Osteocyte (in vitro differentiated cells): ENCODE measurements at places on chromosomes 7 and 10. TPM values are rescaled to one million over a fixed set of nuclear protein-coding genes. Genes with fewer than 3 reads are reported as not detected.

- DNase-seq = no peak
Observed at GRCh38 chr10:5619362-5620211, 46.8 kb downstream of the ASB13 start.

DNA sequence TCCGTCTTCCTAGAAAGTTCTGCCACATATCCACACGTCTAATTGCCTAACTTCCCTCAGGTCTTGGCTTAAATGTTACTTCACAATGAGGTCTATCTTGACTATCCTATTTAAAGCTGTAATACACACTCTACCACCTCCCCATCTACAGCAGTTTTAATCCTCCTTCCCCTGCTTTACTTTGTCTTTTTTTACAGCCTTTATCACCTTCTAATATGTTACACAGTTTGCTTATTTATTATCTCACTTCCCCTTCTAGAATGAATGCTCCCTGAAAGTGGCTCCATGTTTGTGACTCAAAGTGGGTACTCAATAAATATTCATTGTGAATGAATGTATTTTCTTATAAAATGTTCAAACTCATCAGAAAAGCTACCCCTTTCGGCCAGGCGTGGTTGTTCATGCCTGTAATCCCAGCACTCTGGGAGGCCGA is 13.6 kb upstream of the MICU1 start:
- DNase-seq = no peak

- DNase-seq = no peak
Observed at GRCh38 chr10:117477211-117477947, 65.2 kb upstream of the EMX2 start.

- no peak for DNase-seq
Observed at GRCh38 chr7:50827281-50827680, 44.6 kb upstream of the GRB10 start.

DNA sequence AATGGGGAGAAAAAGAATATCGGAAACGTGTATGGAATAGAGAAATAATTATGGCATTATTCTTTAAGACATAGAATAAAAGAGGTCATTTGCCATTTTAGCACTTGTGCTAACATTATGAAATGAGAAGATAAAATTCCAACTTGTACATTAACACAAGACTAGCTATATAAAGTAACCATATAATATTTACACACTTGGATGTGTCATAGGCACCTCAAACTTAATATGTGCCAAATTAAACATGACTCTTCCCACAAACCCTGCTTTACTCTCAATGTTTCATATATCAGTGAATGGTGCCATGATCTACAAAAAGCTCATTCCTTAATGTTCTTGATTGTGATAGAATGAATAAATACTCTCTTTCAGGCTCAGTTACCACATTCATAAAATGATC is 4.1 kb upstream of the MINDY3 start:
- no peak for DNase-seq

GRCh38 chr7:55063633-55064032 is 44.8 kb downstream of the EGFR start:
- no peak for DNase-seq

DNA sequence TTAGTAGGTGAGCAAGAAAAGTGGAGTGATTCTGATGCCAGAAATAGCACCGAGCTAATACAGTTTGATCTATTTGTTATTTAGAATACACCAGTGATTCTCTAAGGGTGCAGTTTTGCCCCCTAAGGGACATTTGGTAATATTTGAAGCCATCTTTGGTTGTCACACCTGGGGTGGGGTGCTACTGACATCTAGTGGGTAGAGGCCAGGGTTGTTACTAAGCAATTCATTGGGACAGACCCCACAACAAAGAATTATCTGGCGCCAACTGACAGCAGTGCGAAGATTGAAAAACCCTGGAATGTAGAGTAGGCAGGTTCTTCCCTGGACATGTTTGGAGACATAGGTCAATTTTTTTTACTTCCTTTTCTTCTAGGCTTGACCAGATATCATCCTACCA is 14.6 kb downstream of the PALS2 start:
- no peak for DNase-seq

DNA sequence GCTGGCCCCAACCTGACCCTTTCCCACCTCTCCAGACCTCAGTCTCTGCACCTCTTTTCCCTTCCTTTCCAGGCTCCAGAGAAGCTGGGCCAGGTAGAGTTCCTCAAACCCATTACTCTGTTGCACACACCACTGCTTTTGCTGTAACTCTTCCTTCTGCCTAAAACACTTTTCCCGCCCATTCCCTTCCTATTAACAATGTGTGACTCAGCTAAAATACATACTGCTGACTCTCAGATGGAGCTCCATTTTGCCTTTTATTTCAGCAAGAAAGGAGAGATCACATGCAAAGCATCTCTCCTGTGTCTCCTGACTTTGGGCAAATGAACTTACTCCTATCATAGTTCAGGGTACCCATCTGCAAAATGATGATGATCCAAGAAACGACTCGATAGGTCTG is 201.0 kb downstream of the CALN1 start:
- DNase-seq = no peak

DNA sequence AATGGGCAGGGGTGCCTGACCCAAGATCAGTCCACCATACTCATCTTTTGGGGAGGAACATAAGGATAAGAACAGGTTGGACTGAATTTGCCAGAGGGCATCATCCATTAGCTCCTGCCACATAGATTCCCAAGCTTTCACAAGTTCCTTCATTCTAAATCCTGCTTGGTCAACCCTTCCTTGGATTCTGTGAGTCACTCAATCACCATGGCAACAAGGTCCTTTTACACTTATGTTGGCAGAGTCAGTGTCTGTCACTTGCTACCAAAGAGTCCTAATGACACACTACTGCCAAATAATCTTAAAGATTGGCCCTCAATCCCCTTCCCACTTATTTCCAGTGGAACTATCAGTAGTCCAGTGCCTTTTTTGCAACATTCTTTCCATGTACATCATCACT is 5.0 kb upstream of the LGI1 start:
- no peak for DNase-seq

- DNase-seq = no peak
Observed at GRCh38 chr10:17379151-17379690, 75.2 kb downstream of the ST8SIA6 start.

DNA sequence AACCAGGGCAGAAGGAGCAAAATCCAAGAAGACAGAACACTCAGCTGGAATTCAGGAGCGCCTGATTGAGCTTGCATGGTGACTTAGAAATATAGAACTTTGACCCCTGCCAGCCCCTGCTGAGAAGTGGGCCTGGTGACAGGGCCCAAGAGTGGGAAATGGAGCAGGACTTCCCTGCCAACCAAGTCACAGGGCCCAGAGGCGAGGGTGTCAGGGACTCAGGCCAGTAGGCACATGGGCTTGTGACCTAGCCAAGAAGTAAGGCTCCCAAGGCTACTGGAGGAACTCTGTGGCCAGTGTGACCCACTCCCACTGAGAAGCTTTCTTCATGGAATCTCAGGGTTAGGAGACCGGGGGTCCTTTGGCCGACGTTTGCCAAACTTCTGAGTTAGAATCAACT is 31.9 kb downstream of the LRRC20 start:
- DNase-seq = no peak

DNA sequence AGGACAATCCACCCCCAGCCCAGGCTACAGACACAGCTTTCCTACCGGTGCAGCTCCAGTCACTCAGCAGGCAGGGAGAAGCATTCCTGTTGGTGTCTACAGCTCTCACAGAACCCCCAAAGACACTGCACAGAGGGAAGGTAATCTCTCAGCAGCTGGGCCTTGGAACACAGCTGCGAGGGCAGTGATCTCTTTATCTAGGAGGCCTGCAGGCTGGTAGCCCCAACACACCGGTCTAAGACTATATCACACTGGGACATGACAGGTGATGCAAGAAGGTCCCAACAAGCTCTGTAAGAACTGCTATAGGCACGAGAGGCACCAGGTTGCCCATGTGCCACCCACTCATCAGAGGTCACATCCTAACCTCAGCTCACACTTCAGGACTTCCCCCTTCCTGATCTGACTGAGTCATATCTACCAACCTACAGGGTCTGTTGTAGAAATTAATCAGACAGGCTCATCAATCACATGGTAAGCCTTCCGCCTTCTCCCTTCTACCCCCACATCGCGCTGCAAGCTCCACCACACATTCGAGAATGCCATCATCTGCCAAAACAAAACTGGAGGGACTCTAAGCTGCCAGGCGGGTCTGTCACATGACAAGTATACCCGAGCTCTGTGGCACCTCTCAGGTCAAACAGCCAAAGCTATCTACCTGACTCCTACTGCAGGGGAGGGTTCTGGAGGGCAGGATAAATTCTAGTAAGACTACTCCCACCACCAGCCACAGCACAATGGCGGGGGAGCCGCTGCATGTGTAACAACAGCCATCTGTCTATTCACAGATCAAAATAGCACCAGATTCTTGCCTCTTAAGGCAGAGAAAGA is 26.1 kb downstream of the FAM53B start:
- DNase-seq = no peak

DNA sequence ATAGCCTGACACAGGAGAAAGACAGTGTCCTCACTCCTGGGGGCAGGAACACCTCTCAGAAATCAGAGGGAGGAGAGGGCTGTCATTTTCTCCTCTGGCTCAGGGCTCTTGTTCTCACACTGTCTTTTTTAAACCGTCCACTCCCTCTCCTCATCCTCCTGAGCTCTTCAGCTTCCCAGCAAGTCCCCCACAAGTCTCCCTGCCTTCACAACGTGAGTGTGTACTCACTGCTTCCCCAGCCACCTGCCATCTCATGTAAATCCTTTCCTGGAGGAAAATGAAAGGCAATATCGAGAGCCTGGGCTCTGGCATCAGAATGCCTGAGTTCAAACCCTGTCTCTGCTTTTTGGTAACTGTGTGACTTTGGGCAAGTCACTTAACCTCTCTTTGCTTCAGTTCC is 5.7 kb downstream of the LLCFC1 start:
- DNase-seq = no peak

DNA sequence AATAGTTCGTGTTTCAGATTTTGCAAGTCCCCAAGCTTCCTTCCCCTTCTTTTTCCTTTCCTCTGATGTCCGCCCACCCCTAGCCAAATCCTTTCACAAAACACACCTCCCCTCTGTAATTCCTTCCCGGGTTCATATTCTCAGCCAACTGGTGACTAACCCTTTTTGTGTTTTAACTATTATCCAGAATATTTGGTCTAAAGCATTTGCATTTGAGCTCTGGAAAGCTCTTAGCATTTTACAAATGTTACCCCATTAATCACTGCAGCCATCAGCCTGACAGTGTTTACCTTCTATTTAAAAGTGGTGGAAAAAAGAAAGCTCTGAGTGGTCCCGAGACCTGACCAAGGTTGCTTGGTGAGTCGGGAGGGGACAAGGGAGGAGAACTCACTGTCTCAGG is 139.0 kb downstream of the CREB5 start:
- no peak for DNase-seq

- DNase-seq = no peak
Observed at GRCh38 chr7:80619741-80620140, 18.7 kb upstream of the CD36 start.

ECHDC3 gene
- 0.55 and 1.2 TPM in 2 replicates for total RNA-seq

CPED1 gene
- 3.4 and 3.9 TPM in 2 replicates for total RNA-seq

PPP1R3A gene
- total RNA-seq = not detected in 2 replicates

CPSF4 gene
- 32.3 and 37.9 TPM in 2 replicates for total RNA-seq
